ENCODE measurements at places on chromosomes 7 and 10.

DNA sequence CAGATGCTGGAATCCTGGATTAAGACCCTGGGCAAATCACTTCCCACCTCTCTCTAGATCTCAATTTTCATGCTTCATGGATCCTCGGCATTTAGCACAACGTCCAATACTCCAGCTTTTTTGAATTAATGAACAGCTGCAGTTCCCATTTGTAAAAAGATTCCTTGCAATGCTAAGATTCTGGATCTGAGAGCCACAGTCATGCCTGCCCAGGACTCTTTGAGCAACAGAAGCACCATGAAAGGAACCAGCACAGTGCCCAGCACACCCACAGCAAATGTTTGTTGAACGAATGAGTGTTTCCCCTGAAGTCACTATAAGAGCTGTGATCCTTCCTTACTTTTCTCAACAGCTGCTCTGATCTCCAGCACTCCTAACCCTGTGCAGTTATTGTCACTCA lies 20.8 kb upstream of the DDIT4 start:
- no peak for DNase-seq

DNA sequence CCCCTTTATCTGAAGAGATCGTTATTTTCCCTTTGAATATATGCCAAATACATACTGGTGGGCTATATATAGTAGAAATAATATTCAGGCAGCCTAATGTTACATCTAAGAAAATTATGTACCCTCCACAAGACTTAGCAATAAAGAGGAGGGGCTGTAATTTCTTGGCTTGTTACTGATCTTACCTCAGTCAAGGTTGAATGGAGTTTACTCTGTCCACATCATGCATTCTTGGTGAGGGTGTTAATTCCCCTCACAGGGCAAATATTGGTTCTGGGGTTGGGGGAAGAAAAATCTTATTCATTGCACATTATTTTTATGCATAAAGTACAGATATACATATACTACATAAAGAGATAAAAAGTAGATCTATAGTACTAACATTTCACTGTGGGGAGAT lies 145.8 kb upstream of the ANK3 start:
- no peak for DNase-seq

DNA sequence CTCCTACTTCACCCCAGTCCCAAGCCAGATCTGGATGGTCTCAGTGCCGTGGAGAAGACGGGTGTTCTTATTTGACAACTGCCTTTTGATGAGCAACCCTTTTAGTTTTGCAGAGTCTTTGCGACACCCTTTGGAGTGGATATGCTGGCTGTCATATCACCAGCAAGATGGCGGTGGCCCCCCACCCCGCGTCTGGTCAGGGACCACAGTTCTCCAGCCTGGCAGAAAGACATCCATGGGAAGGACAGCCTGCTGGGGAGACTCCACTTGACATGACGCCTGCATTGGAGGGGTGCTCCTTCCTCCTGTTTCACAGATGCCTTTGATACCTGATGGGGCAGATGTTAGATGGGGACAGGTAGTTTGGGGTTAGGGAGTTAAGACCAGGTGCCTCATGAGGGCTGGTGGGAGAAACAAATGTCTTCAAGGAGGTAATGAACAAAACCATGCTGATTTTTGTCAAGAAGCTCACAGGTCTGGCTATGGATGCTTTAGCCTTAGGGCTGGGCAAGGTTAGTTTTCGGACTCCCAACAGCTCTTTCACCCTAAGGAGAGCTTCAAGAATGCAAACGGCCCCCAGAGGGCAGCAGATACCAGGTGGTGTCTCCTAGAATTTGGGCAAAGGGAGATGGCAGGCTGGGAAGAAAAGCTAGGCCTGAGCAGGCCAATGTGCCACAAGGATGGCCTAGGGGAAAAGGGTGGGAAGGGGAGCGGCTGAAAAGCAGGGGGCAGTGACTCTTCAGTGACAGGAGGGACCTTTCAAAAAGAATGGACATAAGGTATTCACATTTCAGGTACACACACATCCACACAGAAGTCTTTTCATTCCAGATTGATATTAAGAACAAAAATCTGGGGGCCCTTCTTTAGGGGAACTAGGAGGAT lies 95.2 kb downstream of the CLEC2L start:
- no peak for DNase-seq

DNA sequence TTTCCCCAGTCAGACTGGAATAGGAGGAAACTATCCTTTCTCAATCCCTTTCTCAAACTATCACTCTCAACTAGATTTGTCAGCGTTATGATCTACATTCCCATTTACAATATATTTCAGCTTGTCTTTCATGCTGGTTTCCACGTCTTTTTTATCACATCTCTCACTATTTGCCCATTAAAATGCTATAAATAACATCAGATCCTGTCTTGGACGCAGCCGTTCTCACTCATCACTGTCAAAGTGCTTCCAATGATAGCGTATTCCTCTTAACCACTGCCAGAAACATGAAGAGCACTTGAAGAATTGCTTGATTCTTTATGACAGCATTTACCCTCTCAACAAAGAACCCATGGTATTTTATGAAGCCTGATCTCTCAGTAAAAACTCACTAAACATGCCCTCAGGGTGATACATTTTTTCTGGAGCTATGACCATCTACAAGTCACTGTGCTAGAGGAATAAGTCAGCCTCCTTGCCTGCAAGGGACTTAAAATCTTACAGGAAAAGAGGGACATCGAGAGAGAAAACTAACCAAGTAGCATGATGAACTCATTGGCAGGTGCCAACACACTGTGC lies 205.6 kb upstream of the PFKP start:
- no peak for DNase-seq

DNA sequence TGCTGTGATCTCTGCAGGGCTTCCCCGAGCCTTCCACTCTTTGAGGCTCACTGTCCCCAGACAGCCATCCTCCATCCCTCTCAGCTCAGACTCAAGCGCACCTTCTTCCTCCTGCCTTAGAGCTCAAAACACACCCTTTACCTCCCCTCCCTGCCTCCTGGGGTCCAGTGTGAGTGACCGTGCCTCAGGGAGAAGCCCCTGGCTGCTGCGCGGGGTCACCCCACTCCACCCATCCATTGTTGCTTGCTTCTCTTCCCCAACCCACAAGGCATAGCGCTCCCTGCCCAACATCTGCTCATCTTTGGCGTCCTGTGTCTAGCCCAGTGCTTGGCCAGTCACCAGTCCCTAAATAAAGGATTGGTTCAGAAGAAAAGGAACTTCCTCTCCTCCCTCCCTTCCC lies 170.3 kb downstream of the TCERG1L start:
- DNase-seq = no peak

GRCh38 chr7:13042605-13043236 lies 355.3 kb downstream of the ARL4A start:
- DNase-seq = no peak

GRCh38 chr7:92916770-92917224 lies 80.4 kb upstream of the CDK6 start:
- DNase-seq = no peak

DNA sequence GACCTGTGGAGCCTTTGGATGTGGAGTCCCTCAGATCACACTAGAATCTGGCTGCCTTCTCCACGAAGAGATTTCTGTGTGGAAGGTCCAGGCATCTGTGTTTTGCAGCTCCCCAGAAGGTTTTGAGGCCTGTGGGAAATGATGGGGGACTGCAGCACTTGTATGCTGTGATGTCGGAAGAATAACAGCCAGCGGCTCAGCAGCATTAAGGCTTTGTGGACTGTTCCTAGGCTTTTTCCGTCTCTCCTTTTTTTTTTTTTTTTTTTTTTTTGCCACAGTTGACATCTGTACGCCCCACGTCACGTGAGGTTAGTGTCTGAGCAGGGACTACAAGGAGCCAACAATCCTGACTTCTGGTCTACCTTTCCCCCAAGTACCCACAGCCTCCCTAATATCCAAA lies 181.3 kb downstream of the PFKFB3 start:
- no peak for DNase-seq

DNA sequence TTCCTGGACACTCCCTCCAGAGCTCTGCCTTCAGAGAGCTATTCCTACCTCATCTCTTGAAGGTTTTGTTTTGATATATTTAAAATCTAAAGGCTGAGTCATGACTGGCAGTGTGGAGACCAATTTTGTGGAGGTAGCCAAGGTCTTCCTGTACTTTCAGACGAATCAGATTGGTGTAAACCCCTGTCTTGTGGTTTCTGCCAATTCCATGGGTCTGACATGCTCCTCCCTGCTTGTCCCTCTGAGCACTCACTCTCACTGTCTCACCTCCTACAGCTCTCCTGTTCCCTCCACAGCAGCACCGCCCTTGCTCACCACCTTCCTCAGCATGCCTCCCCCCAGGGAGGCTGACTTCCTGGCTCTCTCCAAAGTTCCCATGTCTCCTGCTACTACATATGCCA lies 179.8 kb downstream of the NPSR1 start:
- DNase-seq = no peak

GRCh38 chr7:71345117-71345884 lies 213.4 kb downstream of the GALNT17 start:
- no peak for DNase-seq

- no peak for DNase-seq
These were observed 23.3 kb upstream of the KIAA1549 start for GRCh38 chr7:139004321-139005090.

DNA sequence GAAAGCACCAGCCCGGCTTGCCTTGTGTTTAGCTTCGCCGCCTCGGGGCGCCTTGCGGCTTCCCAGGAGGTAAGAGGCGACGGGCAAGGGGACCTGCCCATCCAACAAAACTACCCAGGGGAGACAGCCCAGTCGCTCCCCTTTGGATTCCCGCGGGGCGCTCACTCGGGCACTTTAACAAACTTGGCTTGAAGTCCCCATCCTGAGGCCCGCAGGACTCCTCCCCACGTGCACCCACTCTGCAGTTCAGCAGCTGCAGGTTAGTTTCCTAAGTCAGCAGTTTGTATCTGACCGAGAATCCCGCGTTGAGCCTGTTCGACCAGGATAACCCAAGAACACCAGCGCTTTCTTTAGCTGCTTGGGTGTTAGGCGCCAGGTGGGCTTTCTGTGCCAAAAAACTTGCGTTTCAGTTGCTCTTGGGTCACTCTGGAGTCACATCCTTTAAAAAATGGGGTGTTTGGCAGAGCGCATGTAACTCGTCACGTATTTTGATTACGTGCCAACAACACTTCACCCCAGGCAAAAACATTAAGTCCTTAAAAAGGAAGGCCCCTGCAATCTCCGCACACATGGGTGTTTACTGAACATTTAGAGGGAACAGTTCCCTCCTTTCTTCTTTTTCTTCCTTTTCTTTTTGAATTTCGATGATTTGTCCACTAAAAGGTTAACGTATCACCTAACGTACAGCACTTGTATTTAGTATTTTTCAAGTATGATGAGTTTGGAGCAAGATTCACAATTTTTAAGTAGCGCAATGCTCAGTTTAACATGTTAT lies 876 bp downstream of the DNAH11 start:
- DNase-seq = no peak

- no peak for DNase-seq
These were observed 383.5 kb upstream of the VWC2 start for GRCh38 chr7:49389871-49390479.

- DNase-seq = peak; percentile 77
These were observed 154.5 kb upstream of the LYZL2 start for GRCh38 chr10:30783939-30784501.

- DNase-seq = no peak
These were observed 96.2 kb downstream of the GLCCI1 start for GRCh38 chr7:8064828-8065227.

DNA sequence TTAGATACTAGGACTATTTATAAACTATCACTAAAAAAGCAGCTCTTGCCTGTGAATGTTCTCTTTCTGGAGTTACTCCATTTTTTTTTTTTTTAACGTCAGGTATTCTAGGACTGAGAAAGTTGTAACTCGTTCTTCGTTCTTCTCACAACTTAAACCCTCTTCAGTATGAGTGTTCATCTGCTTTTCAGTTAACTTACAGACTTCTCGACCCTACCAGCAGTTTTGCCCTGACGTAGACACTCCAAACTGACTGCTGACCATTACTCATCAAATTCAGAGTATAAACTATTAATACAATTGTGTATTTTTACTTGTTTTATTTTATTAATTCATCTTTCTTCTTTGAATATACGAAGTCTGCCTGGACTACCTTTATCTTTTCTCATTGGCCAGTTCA lies 353.1 kb downstream of the GPR37 start:
- no peak for DNase-seq

DNA sequence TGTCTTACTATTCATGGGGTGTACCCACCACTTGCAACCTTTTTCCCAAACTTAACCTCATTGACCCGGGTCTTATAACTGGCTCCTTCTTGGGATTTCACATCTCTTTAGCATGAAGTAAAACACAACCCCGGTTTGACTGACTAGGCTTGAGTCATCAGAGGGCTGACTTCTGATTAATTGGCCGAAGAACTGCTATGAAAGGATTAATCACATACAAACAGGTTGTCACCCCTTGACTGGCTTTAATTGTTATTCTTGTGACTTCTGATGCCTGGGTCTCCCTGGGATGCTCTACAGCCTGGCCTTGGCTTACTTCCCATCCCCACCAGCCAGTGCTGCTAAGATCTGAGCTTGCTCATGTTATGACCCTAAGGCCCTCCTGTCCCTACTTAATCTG lies 8.8 kb upstream of the CRPPA start:
- no peak for DNase-seq

DNA sequence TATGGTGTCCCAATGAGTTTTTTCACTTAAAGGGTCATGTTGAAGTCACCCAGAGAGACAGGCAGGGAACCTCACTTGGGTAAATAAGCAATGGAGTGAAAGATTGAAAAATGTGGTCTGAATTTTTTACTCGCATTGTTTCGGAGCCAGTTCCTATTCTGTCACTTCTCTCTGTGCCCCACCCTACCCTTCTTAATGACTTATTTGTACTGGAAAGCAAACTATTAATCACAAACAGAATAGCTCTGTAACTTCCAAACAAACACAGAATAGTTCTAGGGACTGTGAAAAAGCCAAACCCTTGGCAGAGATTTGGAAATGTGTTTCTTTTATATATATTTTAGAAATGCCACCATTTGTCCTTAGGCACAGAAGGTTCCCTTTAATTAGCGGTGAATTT lies 76.0 kb downstream of the LRMDA start:
- DNase-seq = no peak

GRCh38 chr7:28984217-28984616 lies 26.1 kb upstream of the TRIL start:
- no peak for DNase-seq

GRCh38 chr10:29202386-29202940 lies 86.4 kb upstream of the LYZL1 start:
- DNase-seq = no peak

GRCh38 chr10:6401558-6402348 lies 178.3 kb downstream of the PRKCQ start:
- DNase-seq = peak; percentile 41

GRCh38 chr7:158063850-158064610 lies 523.6 kb downstream of the PTPRN2 start:
- no peak for DNase-seq

- DNase-seq = no peak
These were observed 175.7 kb downstream of the SEMA3D start for GRCh38 chr7:85011127-85011526.

- DNase-seq = no peak
These were observed 39.2 kb upstream of the LRRC17 start for GRCh38 chr7:102873470-102874165.

- no peak for DNase-seq
These were observed 267.5 kb downstream of the SORCS3 start for GRCh38 chr10:104908581-104908980.

GRCh38 chr7:137454767-137455166 lies 111.2 kb upstream of the PTN start:
- no peak for DNase-seq
